ENCODE measurements at places on chromosomes 3 and 15. TPM values are rescaled to one million over a fixed set of nuclear protein-coding genes. Genes with fewer than 3 reads are reported as not detected.

Gene ACKR2
- total RNA-seq, result 0.64 TPM

Gene TNNC1
- 2.7 TPM for total RNA-seq

Gene CNTN4
- 23.0 TPM for total RNA-seq

Gene MYZAP
- total RNA-seq, result not detected

Gene ATP8B4
- total RNA-seq, result not detected

Gene ZNF385D
- 42.9 TPM for total RNA-seq
